GM06990 (cell line): ENCODE measurements at places on chromosomes 3 and 15.

DNA sequence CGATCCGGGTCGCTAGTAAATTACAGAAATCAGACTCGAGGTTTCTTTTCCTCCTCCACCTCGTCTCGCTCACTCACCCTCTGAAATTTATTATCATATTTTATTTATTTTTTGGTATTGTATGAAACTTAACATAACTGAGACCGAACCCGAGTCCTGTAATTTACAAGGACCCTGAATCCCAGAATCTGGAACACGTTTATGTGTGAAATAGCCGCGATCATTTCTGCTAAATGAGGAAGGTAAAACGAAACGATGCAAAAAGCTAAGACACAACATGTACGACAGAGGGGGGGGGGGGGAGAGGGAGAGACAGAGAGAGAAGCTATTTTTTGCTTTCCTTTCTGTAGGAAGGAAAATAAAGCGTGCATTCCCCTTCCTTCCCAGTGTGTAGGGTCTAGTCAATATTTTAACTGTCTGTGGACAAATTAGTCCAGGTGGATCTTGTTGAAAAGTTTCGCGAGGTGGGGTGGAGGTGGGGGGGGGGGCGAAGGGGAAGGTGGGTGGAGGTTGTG, 1.6 kb downstream of the BBX start:
- DNase-seq, result no peak

- DNase-seq, result no peak
These were observed 86.1 kb downstream of the GALK2 start for GRCh38 chr15:49255966-49256759.

DNA sequence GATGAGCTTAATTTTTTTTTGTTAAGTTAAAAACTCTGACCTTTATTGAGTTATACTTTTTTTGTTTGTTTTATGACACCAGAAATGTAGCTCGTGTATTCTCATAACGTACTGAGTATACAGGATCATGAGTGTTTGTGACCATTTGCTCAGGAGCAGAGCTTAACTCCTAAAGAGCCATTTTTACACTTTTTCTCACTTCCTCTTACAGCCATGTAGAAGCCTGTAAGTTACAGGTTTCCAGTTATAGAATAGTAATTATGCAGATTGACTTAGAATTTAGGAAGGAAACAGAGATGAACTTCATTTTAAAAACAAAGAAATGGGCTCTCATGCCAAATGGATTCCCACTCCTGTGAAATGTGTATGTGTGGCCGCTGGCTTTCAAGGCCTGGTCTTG, 151.7 kb downstream of the MCTP2 start:
- no peak for DNase-seq

DNA sequence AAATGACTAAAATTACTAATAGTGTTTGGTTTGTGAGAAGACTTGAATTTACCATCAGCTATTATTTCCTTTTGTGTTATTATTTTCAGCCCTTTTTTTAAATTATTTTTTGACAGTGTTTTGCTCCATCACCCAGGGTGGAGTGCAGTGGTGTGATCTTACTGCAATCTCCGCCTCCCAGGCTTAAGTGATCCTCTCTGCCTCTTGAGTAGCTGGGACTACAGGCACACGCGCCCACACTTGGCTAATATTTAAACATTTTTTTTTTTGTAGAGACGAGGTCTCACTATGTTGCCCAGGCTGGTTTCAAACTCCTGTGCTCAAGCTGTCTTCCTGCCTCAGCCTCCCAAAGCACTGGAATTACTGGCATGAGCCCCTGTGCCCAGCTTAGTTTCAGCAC, 31.7 kb upstream of the UTS2B start:
- no peak for DNase-seq

DNA sequence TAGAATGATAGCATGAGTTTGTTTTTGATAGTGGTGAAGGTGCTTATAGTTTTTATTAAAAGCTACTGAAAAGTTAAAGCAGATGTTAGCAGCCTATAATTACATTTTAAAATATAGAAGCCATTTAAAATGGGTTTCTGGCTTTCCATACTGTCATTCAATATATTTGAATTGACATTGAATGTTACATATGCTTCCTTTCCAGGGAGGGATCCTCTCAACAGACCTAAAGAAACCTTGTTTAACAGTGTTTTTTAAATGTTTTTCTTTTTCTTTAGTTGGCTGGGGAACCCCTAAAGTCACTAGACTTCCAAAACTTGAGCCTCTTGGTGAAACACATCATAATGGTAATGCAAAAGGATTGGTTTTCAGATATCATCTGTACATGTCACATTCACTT, 12.2 kb downstream of the DHFR2 start:
- no peak for DNase-seq

DNA sequence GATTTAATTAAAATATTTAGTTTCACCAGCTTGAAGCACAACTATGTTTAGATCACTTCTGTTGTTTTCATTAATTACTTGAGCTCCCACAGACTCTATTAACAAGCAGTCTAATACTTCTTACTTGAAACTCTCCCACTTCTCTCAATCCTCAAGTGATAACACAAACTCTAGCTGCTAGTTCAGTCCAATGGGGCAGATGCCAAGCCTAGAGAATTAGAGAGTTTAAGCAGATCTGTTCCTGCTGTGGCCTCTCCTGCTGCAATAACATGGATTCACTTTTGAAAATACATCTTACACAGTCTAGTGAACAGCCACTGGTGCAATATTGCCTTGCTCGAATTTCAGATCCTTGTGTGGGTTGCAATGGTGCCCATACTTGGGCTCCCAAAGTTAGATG, 566.4 kb upstream of the SGO1 start:
- DNase-seq, result no peak

GRCh38 chr3:68764554-68764953, 167.8 kb downstream of the TAFA4 start:
- no peak for DNase-seq
